ENCODE measurements at places on chromosomes 6 and 20.

DNA sequence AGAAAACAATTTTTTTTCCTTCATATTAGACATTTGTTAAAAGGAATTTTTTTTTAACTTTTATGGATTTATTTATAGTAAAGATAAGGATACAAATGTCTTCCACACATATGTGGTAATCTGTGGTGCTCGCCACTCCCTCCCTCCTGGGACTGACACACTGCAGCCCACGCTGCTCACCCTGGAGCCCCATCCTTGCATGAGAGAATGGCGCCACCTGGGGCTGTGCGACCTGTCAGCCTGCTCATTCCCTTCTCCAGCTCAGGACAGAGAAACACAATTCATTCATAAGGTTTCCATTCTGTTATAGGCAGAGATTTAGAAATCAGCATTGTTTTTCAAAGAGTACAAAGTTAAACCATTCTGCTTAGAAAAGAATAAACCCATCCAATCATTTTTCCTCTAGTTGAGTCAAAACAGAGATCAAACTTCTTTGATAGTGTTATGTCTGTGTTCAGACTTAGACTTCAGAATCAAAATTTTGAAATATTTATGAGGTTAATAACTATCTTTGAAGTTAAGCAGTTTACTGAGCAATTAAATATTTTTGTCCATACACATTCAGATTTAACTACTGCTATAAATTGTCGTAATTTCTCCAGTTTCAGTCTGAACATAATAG is 42.8 kb upstream of the DYNLRB1 start:
- peak; percentile 9 for DNase-seq

DNA sequence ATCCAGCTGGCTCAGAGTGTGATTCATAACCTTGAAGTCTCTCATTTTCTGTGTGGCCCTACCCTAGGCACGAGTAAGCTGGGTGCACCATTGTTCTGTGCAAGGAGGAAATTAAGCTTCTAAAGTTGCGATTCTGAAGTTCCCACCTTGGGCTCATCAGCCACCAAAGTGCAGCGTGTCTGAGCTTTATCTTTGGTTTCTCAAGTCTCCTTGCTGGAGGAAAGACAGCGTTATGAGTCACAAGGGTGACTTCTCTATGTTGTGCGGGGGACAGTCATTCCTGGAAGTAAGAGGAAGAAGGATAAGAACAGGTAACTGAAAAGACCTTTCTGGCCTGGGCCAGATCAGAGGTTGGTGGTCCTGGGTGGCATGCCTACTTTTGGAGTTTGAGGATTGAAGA is 16.8 kb downstream of the MRAP2 start:
- DNase-seq, result no peak

DNA sequence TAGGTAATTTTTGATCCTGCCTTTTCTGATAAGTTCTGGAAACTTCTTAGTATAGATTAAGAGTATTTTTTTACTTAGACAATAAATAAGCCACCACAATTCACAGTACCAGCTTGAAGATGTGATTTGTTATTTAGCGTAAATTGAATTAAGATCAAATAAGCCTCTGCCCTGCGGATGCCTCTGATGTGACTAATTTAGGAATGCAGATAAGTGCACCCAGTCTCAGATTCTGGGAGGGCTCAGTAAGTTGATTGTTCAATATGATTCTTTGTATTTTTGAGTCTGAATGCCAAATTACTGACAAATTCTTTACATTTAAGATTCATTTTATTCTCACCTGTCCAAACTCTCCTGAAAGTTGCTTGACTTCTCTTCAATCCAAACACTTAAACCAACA is 147.5 kb downstream of the THBS2 start:
- no peak for DNase-seq

GRCh38 chr6:33161354-33162331 is 30.6 kb downstream of the COL11A2 start:
- DNase-seq, result peak; percentile 29
